CD8-positive, alpha-beta memory T cell (primary cell): ENCODE measurements at places on chromosomes 6 and 20. TPM values are rescaled to one million over a fixed set of nuclear protein-coding genes. Genes with fewer than 3 reads are reported as not detected.

The PKHD1 gene
- not detected for polyA plus RNA-seq

The IYD gene
- polyA plus RNA-seq = not detected

The GGTLC1 gene
- not detected for polyA plus RNA-seq

The MOCS1 gene
- polyA plus RNA-seq = 0.53 TPM

The HLA-DQA1 gene
- polyA plus RNA-seq = 3.2 TPM

The BMP6 gene
- polyA plus RNA-seq = not detected

The PACRG gene
- polyA plus RNA-seq = not detected

The TPBG gene
- polyA plus RNA-seq = 2.0 TPM

The CEP85L gene
- polyA plus RNA-seq = 32.1 TPM

The NRN1 gene
- polyA plus RNA-seq = 0.61 TPM

The PGC gene
- not detected for polyA plus RNA-seq

The LHFPL5 gene
- not detected for polyA plus RNA-seq

The KIF6 gene
- polyA plus RNA-seq = 0.22 TPM

The SAMD3 gene
- 220 TPM for polyA plus RNA-seq

The MICAL1 gene
- polyA plus RNA-seq = 18.8 TPM

The OPRL1 gene
- 0.49 TPM for polyA plus RNA-seq

The ANKRD66 gene
- not detected for polyA plus RNA-seq

The SLC22A1 gene
- 0.13 TPM for polyA plus RNA-seq

The PPIL6 gene
- 0.46 TPM for polyA plus RNA-seq

The GPSM3 gene
- polyA plus RNA-seq = 136 TPM

The PI16 gene
- 13.6 TPM for polyA plus RNA-seq

The SPAG4 gene
- 1.1 TPM for polyA plus RNA-seq

The SYNGAP1 gene
- polyA plus RNA-seq = 1.0 TPM

The FUT9 gene
- polyA plus RNA-seq = not detected

The PMEPA1 gene
- polyA plus RNA-seq = 0.30 TPM

The FLRT3 gene
- polyA plus RNA-seq = not detected

The MUC22 gene
- polyA plus RNA-seq = not detected

The OR12D3 gene
- polyA plus RNA-seq = not detected

The CNBD2 gene
- polyA plus RNA-seq = 9.5 TPM

The SLC32A1 gene
- polyA plus RNA-seq = not detected

The CAP2 gene
- polyA plus RNA-seq = 1.0 TPM

The PAK5 gene
- polyA plus RNA-seq = not detected

The CLPSL1 gene
- polyA plus RNA-seq = not detected

The OTOR gene
- polyA plus RNA-seq = not detected

The SOX18 gene
- polyA plus RNA-seq = not detected

The ZSCAN9 gene
- 4.7 TPM for polyA plus RNA-seq

The HAO1 gene
- polyA plus RNA-seq = not detected

The KCNK16 gene
- not detected for polyA plus RNA-seq

The GRIK2 gene
- not detected for polyA plus RNA-seq

The C6orf15 gene
- not detected for polyA plus RNA-seq

The PRICKLE4 gene
- polyA plus RNA-seq = not detected

The KCNQ5 gene
- 0.85 TPM for polyA plus RNA-seq

The OR2B6 gene
- polyA plus RNA-seq = not detected

The NOX3 gene
- not detected for polyA plus RNA-seq

The LAMA2 gene
- 0.45 TPM for polyA plus RNA-seq

The TPD52L1 gene
- polyA plus RNA-seq = 0.18 TPM

The IP6K3 gene
- polyA plus RNA-seq = not detected

The SLC22A7 gene
- not detected for polyA plus RNA-seq

The OOEP gene
- not detected for polyA plus RNA-seq
